ENCODE measurements at places on chromosomes 3 and 15.

GRCh38 chr3:10189557-10190354 lies 25.0 kb downstream of the IRAK2 start:
- peak; percentile 39 for DNase-seq

GRCh38 chr15:64386291-64386690 lies 1.3 kb upstream of the TRIP4 start:
- no peak for DNase-seq

GRCh38 chr3:114494498-114494897 lies 200.7 kb downstream of the TIGIT start:
- no peak for DNase-seq

DNA sequence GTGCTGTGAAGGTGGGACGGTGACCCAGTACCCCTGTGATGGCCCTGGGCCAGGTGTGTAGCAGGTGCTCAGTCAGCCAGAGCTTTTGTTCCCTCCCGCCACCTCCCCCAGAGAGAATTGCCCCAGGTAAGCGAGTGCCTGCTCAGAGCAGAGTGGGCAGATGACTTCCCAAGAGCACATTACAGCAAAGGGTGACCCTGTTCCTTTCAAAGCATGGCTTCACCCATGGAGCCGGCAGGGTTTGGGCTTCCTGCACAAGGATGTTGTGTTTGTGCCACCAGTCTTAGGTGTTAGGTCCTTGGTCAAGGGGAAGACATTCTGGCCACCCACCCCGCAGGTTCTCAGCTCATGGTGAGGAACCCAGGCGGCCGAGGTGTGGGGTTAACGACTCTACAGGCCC lies 30.7 kb downstream of the SLC6A6 start:
- DNase-seq, result no peak

GRCh38 chr3:40043444-40043755 lies 234.0 kb downstream of the MYRIP start:
- no peak for DNase-seq

DNA sequence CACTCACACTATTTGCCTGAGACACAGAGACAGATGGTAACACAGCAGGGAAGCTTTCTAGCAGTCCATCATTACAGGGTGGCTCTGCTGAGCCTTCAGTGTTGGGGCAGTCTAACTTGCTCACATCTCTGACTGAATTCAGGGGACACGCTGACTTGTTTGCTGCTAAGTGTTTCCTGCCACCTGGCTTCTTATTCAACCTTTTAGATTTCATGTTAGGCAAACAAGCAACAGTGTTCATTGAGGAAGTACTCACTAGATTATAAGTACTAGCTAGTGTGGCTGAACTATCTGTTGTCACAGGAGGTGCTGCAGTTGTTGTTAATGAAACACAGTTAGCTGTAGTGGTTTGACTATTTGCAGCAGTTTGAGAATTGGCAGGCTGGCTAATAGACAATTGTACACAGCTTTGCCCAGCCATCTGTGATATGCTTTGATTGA lies 37.3 kb downstream of the USF3 start:
- no peak for DNase-seq

GRCh38 chr15:92077353-92078085 lies 224.0 kb downstream of the SLCO3A1 start:
- DNase-seq, result peak; percentile 71

DNA sequence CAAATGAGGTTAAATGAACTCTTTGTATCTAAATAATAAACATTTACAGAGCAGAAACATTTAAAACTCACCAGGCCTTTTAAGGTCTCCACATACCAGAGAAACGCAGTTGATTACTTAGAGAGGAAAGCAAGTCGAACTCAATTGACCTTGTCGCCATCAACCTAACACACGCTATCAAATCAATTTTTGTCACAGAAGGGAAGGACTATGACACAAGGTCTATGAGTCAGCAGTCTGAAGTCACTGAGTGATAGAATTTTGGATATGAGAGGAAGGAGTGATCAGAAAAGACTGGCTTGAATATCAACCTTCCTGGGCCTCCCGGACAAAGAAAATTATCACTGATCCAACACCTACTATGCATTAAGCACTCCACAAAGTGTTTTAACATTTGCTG lies 514.4 kb upstream of the ZNF385D start:
- no peak for DNase-seq
